ENCODE measurements at places on chromosomes 6 and 20.

DNA sequence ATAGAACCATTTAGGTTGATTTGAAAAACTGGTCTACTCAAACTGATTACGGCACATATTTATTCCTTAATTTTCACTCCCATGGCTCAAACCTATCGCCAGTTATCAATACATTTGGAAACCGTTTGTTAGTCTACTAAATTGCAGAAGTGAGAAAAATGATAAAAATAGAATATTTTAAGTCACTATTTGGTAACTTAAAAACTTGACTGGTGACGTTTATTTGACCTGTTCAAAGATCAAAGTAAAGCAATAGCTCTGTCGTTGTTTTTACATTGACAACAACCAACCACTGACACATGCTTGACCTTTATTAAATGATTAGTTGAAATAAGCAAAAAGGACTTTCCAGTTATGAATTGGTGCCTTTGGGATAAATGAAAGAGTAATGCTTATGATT, 402.9 kb upstream of the MAP3K7 start:
- no peak for DNase-seq

DNA sequence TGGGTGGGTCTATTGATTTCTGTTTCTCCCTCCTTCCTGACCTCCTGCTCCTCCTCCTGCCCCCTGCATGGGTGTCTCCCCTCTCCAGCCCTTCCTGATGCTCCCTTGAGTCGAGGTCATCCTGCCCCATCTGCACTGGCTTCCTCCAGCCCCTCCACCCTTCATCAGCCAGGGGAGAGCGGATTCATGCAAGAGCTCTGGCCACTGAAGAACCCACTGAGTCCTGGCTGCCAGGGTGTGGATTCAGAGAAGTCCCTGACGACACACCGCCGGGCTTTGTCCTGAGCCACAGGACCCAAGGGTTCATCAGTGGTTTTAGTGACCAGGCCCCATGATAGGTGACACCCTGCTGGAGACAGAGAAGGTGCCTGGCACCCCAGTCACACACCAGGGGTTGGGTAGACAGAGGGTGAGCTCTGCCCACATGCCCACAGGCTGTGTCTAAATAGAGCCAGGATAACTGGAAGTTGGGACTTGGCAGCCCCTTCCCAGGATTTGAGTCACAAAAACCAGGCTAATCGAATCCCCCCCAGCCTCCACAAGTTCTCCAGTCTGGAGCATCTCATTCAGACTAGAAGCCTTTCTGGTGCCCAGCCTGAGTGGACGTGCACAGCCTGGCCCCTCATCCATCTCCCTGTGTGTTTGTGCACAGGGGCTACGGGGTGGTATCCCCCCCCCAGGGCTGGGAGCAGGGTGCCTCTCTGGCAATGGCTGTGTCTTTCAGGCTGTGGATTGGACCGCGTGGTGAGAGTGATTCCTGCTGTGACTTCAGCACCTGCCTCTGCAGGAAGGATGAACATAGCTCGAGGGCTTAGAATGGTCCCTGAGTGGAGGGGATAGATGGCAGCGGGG, 1.2 kb downstream of the GFRA4 start:
- no peak for DNase-seq

DNA sequence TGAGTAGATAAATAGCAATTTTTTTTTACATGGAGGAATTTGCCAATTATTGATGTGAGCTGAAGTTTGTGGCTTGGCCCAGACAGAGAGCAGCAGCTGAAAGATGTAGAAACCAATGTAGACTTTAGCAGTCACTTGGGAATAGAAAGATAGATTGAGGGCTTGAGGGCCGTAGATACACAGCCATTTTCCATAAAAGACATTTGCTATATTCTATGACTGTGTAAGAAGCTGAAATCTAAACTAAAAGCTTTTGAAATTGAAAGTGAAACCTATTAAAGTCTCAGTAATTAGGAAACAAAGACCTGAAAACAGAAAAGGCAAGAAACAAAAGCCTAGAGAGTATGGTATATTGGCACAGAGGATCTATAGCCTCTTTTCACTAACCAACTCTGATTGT, 332.7 kb downstream of the CENPW start:
- peak; percentile 2 for DNase-seq

- no peak for DNase-seq
Measured at GRCh38 chr20:37816003-37816402, 86.9 kb upstream of the VSTM2L start.

- no peak for DNase-seq
Measured at GRCh38 chr20:23673209-23673608, 15.6 kb downstream of the CST4 start.

- no peak for DNase-seq
Measured at GRCh38 chr6:12585497-12585958, 131.0 kb upstream of the PHACTR1 start.

GRCh38 chr6:35569011-35569461, 56.3 kb upstream of the TULP1 start:
- peak; percentile 14 for DNase-seq

DNA sequence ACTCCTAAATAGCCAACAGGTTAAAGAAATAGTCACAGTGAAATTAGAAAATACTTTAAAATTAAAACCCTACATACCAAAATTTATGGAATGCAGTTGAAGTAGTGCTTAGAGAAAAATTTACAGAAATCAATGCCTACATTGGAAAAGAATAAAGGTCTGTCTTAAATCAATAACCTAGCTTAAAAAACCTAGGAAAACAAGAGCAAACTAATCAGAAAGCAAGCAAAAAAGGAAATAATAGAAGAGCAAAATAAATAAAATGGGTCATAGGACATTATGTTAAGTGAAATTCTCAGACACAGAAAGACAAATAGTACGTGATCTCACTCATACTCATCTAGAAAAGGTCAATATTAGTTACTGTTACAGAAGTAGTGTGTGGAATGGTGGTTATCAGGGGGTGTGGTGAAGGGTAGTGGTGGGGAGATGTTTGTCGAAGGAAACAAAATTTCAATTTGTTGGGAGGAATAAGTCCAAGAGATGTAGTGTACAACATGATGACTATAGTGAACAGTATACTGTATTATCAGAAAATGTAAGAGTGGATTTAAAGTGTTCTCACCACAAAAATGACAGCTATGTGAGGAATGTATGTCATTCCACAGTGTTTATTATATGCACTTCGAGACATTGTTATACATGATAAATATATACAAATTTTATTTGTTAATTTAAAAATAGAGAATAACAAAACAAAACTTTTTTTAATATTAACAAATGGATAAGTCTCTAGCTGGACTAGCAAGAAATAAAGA, 423.6 kb downstream of the CDH26 start:
- DNase-seq = no peak

DNA sequence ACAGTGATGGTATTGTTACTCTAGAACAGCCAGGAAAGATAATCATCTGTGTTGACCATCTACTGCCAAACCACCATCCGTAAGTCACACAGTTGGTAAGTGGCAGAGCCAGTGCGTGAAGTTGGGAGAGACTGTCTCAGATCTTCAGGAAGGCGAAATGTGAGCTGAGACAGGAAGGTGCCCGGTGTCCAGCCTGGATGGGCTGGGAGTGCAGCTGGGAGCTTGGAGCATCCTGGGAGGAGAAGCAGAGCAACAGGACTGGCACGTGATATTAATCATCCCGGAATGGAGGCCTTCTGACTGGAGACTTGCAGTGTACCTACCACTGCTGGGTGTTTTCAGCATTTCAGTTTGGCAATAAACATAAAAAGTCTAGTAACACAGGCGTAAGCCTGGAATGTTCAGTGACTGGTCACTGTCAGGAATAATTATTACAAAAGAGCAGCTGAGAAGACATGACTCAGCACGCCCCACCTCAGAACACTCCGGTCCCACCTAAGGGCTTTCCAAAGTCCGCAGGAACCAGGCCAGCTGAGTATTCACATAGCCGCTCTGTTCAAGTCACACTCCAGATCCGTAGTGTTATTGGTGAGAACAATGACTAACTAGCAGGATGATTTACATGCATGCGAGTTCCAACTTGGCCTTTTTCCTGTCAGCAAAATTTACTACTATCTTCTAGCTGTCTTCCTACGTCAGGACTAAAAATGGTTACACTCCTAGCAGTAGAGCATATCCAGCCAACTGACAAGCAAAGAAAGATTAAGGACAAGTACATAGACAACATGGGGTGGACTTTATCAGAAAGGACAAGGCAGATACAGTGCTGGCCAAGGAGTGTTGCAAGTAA, 45.1 kb upstream of the PNRC1 start:
- DNase-seq = peak; percentile 97

DNA sequence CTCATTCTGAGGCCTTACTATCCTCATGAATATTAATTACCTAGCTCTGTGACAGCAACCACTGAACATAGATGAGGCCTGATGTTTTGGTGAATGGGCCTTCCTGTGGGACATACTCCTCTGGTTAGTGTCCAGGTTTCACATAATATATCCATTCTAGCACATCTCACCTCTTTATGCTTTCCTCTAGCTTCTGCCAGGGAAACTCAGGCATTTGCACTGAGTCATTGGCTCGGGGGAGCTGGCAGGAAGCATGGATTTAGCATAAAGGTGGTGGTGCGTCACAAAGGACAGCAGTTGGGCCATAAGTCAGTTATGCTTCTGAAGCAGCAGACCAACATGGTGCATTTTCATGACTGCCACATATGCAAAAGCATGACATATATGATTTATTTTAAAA, 37.5 kb upstream of the TMEM170B start:
- DNase-seq = no peak

DNA sequence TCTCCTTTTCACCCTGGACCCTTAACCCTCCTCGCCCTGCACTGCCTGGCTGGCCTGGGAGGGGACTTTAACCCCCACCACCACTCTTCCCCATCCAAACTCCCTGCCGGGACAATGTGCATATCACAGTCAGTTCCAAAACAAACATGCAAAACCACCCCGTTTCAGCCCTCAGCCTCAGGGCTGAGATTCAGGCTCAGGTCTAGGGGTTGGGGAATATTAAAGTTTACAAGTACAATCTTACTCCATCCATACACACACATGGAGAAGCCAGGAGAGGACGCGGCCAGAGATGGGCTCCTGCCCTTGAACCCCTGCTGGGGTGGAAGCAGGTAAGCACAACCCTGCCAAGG, 534 bp downstream of the KIAA1755 start:
- DNase-seq = no peak

DNA sequence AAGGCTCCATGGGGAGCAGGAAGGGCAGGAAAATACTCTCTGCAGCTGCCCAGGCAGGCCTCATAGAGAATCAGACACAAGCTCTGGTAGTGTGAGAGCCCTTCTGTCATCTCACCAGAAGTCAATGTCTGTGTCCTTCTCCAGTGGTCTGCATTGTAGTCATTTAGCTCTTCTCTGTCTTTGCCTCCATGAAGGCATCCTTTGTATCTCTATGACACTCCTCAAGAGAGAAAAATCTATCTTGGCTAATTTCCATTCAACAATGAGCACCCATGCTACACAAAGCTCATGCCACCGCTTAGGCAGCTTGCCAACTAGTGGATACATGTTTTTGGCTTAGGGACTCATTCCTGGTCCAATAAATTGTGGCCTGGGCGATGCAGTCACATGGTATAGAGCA, 92.1 kb downstream of the RNF217 start:
- DNase-seq = no peak

DNA sequence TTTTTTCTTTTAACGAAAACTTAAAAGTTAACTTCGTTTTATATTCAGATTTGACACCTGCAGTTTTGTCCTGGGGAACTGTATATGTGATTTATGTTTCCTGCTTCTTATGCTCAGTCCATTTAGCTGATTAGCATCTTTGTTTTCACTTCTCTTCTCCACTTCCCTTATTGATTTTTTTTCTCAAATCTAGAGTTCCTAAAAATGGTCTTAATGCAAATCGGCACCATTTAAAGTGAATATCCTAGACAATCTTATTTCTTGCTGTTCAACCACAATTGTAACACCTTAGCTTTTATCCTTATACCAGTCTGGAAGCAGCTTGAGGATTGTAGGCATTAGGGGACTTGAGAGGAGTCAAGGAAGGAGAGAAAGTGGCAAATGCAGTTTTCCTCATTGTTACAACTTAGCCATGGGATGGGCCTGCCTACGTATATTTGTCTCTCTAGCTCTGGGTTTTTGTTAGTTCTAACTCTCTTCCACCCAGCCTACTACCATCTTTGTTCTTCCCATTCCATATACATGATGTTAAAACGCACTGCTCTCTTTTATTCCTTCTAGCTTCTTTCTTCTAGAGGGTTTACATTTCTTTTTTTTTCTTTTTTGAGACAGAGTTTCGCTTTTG, 8.5 kb downstream of the QRSL1 start:
- DNase-seq = peak; percentile 59

DNA sequence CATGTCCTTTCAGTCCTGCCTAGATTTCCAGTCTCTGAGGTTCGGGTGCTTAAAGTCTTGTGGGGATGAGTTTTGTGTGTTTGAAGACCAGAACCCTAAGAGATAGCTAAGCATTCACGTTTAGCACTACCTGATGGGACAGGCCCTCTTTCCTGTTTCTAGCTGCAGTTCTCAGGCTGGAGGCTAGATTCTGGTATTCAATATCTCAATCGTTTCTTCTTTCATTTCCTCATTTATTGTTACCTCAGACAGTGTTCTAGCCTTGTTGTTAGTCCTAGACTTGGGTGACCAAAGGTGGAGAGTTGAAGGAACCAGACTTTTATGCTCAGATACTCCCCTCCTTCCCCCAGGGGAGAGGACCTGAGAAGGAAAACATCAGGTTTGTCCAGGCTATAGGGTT, 16.8 kb downstream of the CEP250 start:
- DNase-seq = no peak

DNA sequence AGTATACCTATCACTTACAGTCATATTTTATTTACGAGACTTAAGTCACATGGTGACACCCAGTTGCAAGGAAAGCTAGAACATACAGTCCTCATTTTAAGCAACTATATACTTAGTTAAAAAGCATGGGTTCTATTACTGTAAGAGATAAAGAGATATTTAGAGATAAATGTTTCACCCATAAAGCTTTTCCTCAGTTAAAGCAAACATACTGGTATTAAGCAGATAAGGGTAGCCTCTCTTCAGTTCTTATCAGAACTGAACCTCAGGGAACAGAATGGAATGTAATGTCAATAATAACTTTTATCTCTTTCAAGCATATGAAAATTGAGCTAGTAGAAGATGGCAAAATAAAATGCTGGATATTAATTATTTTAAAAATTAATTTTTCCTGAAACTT, 9.9 kb upstream of the ASCC3 start:
- no peak for DNase-seq

- no peak for DNase-seq
Measured at GRCh38 chr6:162882801-162883481, 155.2 kb downstream of the PACRG start.

DNA sequence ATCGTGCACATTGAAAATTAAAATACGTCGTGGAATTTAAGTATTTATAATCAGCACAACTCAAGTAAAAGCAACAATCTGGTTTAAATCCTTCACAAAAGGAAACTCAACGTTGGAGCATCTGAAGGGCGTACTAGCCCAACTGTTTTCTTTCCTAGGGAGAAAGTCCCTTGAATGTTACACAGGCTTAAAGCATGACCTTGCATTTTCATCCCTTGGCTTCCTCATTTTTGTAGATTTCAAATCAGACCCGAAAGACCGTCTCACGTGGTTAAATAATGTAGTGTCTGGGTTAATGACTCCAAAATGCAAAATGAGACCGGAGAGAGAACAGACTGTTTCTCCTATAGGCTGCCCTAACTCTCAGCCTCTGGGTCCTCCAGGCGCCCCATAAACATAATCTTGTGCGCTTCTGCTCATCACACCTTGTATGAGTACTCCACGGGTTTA, 249.2 kb upstream of the RREB1 start:
- peak; percentile 93 for DNase-seq
